ENCODE measurements at places on chromosomes 3 and 15.

- DNase-seq = no peak
These were observed 9.4 kb downstream of the MME start for GRCh38 chr3:155089495-155089894.

- DNase-seq = no peak
These were observed 259.7 kb downstream of the TBL1XR1 start for GRCh38 chr3:176937541-176937940.

DNA sequence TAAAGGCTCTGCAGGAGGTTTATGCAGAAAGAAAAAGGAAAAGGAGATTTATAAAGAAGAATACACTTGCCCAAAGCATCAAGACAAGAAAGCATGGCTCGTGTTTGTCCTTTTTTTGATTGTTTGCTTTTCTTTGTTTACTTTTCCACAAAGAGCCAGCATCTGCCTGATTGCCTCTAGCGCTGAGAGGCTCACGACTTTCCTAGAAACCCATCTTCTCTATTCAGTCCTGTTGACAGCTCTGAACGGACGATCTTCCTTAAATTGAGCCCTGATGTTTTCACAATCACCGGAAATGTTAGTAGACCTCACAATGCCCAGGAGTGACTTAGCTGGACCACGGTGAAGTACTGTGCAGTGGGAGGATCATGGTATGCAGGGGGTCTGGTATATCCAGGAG is 12.4 kb downstream of the GP5 start:
- no peak for DNase-seq

DNA sequence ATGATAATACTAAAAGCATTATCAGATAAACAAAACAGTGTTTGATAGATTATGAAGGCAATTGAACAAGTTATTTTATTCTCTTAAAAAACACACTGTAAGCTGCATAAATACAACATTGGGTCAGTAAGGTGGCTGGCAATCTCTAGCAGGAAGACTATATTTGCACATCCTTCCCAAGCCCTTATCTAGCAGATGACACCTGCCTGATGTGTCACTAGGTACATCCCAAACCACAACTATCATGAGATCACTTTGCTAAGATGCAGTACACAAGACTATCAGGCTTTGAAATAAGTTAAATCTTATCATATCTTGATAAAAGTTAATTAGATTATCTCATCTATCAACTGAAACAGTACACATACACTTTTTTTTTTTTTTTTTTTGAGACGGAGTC is 417.4 kb downstream of the MECOM start:
- no peak for DNase-seq

- DNase-seq = no peak
These were observed 104.6 kb upstream of the SELENOK start for GRCh38 chr3:53996141-53996874.
